ENCODE measurements at places on chromosomes 3 and 15. TPM values are rescaled to one million over a fixed set of nuclear protein-coding genes. Genes with fewer than 3 reads are reported as not detected.

Gene UBL7
- 21.4 TPM for total RNA-seq

Gene NANOGP8
- total RNA-seq, result not detected

Gene GNB5
- 39.1 TPM for total RNA-seq

Gene SMAD6
- 5.2 TPM for total RNA-seq

Gene ITGA11
- 8.7 TPM for total RNA-seq

Gene PPARG
- total RNA-seq, result 42.7 TPM

Gene PPCDC
- total RNA-seq, result 5.4 TPM

- no peak for DNase-seq
Measured at GRCh38 chr3:174951498-174952005, 92.4 kb downstream of the NAALADL2 start.

GRCh38 chr15:71784719-71785118, 25.6 kb upstream of the NR2E3 start:
- DNase-seq, result no peak

GRCh38 chr3:117454254-117454653, 744.7 kb downstream of the TUSC7 start:
- DNase-seq, result no peak

DNA sequence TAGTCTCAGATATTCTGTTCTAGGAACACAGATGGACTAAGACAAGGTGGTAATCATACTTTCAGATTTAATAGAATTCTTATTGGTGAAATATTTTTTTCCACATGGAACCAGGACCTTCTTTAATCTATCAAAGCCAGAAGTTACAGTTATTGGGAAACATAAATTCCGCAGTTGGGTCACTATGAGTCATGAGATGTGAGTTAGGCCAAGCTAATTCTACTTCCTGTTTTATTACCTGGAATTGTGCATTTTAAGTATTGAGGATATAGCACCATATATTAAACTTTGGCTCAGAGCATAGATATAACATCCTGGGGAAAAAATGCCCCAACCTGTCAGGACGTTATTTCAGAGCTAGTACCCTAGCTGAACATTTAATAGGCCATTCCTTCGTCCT, 96.4 kb upstream of the P3H2 start:
- DNase-seq, result peak; percentile 53

DNA sequence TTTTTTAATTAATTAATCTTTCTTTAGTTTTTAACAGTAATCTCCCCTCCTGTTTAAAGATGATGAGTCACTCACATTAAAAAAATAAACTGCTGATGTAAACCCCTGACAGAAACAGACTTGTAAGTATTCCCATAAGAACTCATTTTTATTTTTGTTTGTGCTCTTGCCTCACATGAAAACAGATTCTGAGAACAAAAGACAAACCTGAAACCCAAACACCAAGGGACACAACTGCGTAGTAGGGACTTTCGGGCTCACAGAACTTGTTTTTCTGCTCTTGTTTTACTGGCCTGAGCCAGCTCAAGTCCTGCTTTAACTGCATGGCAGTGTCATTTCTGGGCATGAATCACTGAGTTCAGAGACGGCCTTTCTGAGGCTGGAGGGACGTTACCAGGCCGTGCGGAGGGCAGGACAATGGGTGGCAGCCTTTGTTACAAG, 600.8 kb downstream of the FOXP1 start:
- peak; percentile 81 for DNase-seq

DNA sequence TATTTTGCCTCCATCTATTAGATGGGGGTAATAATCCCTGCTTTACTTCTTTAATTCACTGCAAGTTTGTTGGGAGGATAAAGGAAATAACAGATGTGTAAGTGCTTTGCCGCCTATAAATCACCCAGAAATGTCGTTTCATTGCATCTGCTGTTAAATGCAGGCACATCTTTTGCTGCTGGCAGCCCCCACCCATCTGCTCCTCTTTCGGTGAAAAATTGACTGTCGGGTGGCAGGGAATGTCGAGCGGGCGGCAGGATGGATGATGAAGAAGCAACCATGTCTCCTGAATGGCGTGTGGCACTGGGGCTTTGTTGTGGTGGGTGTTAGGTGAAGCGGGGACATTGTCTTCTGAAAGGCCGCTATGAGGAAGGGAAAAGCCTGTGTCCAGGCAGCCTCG, 543 bp upstream of the REC114 start:
- no peak for DNase-seq

GRCh38 chr3:131762981-131763564, 260.3 kb upstream of the MRPL3 start:
- DNase-seq, result no peak

DNA sequence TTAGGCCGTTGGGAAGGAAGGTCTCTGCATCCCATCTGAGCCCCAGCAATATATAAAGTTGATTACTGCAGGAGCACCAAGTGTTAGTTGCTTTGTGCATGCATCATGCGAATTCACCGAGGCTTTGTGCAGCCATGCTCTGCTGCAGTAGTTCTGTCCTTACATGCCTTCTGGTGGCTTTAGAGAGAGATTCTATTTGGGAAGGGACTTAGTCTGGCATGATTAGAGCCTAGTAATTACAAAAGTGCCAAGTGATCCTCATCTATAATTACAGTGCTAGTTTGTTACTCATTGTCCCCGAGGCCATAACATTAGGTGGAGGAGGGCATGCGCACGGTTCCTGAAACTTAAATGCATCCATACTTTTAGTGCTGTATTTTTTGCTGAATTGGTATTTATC, 353.6 kb downstream of the CNTN4 start:
- no peak for DNase-seq

- DNase-seq, result no peak
Measured at GRCh38 chr15:42065468-42065867, 28.9 kb downstream of the PLA2G4D start.

- no peak for DNase-seq
Measured at GRCh38 chr3:99869621-99870020, 52.0 kb downstream of the CMSS1 start.

Measured in lung microvascular endothelial cell (primary cell).